ENCODE measurements at places on chromosomes 6 and 20. TPM values are rescaled to one million over a fixed set of nuclear protein-coding genes. Genes with fewer than 3 reads are reported as not detected.

Gene ULBP1
- total RNA-seq, result 0.12 TPM

Gene TUBB
- total RNA-seq, result 288 TPM

GRCh38 chr20:52291109-52291508 is 99.5 kb upstream of the ZFP64 start:
- no peaks in the 10 kb centered on the region for H3K4me1 ChIP-seq
- no peak overlapping the region for H3K27ac ChIP-seq
- no peaks in the 10 kb centered on the region for H3K36me3 ChIP-seq

DNA sequence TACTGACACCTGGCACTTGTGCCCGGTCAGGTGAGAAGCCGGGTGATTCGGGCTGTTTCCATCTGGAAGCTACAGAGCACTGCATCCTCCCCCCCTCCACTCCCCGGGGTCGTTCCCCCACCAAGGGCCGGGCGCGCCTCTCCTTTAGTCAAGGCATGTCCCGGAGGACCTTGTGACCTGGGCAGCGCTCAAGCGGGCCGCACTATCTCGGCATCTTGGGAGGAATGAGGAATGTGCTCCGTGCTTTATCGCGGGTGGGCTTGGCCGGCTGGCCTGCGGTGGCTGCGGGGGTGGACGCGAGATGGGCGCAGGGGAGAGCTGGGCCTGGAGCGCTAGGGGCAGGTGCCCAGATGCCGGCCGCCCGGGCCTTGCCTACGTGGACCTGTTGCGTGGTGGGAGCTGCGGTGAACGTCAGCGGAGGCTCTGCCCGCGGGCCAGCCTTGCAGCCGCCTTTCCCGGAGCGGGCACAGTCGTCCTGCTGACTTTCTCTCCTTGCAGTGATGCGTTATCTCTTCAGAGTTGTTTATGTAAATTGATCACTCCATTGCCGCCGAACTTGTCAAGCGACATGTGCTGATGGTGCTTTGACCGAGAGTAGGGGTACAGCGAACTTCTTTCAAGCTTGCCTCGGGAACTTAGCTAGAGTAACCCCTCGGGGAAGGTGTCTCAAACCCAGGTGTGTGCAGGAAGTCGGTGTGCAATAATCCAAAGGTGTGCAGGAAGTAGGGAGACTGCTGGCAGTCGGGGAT is 1.1 kb downstream of the LRRC1 start:
- no peak overlapping the region for H3K27ac ChIP-seq
- no peaks in the 10 kb centered on the region for H3K36me3 ChIP-seq
- DNase-seq, result peak; percentile 53
- peak overlapping the region; percentile 86 for H3K4me3 ChIP-seq
- no peaks in the 10 kb centered on the region for H3K27me3 ChIP-seq

GRCh38 chr6:134422426-134423231 is 104.7 kb upstream of the SGK1 start:
- H3K4me3 ChIP-seq, result no peak overlapping the region
- H3K4me1 ChIP-seq, result no peaks in the 10 kb centered on the region
- no peak overlapping the region for H3K27ac ChIP-seq
- no peaks in the 10 kb centered on the region for H3K27me3 ChIP-seq
- no peaks in the 10 kb centered on the region for H3K36me3 ChIP-seq
- no peak for DNase-seq

DNA sequence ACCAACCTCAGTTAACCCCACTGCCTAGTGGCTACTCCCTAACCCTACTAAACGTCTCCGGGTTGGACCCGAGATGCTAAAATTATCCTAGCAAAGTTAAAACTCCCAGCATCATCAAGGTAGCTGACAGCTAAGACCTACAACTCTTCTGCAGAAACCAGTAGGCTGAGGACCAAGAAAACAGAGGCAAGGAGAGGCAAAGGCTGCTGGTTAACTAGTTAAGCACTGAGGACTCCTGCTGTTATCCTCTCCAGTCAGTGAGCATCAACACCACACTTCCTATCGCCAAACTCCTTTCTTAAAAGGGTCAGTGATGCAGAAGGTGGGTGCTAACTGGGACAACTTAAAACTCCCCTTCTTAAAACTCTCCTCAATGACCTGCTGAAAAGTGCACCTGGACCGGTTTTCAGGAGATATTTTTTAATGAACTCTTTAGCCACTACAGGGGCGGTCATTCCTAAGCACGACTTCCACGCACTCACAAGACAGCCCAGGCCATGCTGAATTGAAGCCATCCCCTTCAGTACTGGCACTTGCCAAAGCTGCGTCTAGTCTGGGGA is 1.7 kb downstream of the TRERF1 start:
- peaks cover 42% of the 10 kb centered on the region for H3K27me3 ChIP-seq
- H3K27ac ChIP-seq, result no peak overlapping the region
- H3K4me3 ChIP-seq, result no peak overlapping the region
- peaks cover 32% of the 10 kb centered on the region for H3K4me1 ChIP-seq
- DNase-seq, result no peak
- H3K36me3 ChIP-seq, result no peaks in the 10 kb centered on the region

- no peak overlapping the region for H3K27ac ChIP-seq
- H3K4me1 ChIP-seq, result no peaks in the 10 kb centered on the region
- no peaks in the 10 kb centered on the region for H3K36me3 ChIP-seq
- H3K4me3 ChIP-seq, result no peak overlapping the region
- no peak for DNase-seq
Observed at GRCh38 chr6:156543431-156543830, 233.7 kb upstream of the ARID1B start.

DNA sequence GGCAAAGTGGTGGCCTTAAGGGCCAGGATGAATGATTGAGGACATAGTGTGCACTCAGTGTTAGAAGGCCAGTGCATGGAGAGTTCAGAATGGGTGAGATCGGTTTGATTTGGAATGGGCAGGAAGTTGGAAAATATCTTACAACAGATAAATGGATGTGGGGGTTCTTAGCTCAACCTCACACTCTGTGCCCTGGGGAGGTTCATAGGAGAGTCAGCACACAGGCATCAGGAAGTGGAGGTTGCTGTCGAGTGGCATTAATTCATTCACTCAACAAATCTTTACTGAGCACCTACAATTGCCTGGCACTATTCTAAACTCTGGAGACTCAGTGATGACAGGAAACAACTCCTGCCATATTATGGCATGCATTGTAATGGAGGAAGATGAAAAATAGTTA is 313.7 kb upstream of the SUPT3H start:
- no peak for DNase-seq
- no peaks in the 10 kb centered on the region for H3K36me3 ChIP-seq
- H3K4me1 ChIP-seq, result peaks cover 16% of the 10 kb centered on the region
- H3K27ac ChIP-seq, result no peak overlapping the region
- no peak overlapping the region for H3K4me3 ChIP-seq

Gene PAK5
- not detected for total RNA-seq

Gene GSTA1
- total RNA-seq, result not detected

Gene NOTCH4
- total RNA-seq, result 10.3 TPM

DNA sequence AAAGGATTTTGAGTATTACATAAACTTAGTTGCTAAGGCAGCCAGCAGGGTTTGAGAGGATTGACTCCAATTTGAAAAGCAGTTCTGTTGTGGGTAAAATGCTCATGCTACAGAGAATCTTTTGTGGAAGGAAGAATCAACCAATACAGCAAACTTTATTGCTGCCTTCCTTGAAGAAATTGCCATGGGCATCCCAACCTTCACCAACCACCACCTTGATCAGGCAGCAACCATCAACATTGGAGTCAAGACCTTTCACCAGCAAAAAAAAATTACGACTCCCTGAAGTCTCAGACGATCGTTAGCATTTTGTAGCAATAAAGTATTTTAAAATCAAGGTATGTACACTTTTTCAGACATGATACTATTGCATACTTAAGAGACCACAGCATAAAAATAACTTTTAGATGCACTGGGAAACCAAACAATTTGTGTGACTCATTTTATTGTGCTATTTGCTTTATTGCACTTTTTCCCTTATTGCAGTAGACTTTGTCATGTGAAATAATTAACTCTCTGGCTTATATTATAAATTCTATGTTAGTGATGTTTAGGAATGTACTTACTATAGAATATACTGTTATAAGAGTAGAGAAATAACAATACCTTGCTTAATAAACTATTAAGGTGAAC is 390.8 kb downstream of the CDKAL1 start:
- no peak overlapping the region for H3K4me3 ChIP-seq
- no peak for DNase-seq
- no peaks in the 10 kb centered on the region for H3K36me3 ChIP-seq
- H3K27me3 ChIP-seq, result no peaks in the 10 kb centered on the region
- H3K4me1 ChIP-seq, result no peaks in the 10 kb centered on the region

GRCh38 chr6:111536910-111537527 is 54.0 kb upstream of the REV3L start:
- DNase-seq, result no peak
- H3K27me3 ChIP-seq, result no peaks in the 10 kb centered on the region
- no peak overlapping the region for H3K4me3 ChIP-seq
- H3K36me3 ChIP-seq, result no peaks in the 10 kb centered on the region

GRCh38 chr6:118872726-118873125 is 21.2 kb upstream of the ASF1A start:
- H3K27ac ChIP-seq, result no peak overlapping the region
- no peaks in the 10 kb centered on the region for H3K27me3 ChIP-seq
- no peaks in the 10 kb centered on the region for H3K4me1 ChIP-seq
- no peak overlapping the region for H3K4me3 ChIP-seq
- DNase-seq, result no peak

- H3K4me3 ChIP-seq, result no peak overlapping the region
- no peaks in the 10 kb centered on the region for H3K27me3 ChIP-seq
- no peak overlapping the region for H3K27ac ChIP-seq
- DNase-seq, result no peak
- no peaks in the 10 kb centered on the region for H3K36me3 ChIP-seq
Observed at GRCh38 chr6:16108419-16108818, 20.5 kb upstream of the MYLIP start.

GRCh38 chr6:89208551-89208950 is 8.6 kb downstream of the GABRR1 start:
- no peak overlapping the region for H3K27ac ChIP-seq
- no peak for DNase-seq
- H3K27me3 ChIP-seq, result no peaks in the 10 kb centered on the region
- no peaks in the 10 kb centered on the region for H3K4me1 ChIP-seq
- H3K36me3 ChIP-seq, result no peaks in the 10 kb centered on the region

GRCh38 chr20:10720565-10720964 is 46.8 kb upstream of the JAG1 start:
- no peaks in the 10 kb centered on the region for H3K36me3 ChIP-seq
- no peak overlapping the region for H3K4me3 ChIP-seq
- H3K27ac ChIP-seq, result no peak overlapping the region
- no peaks in the 10 kb centered on the region for H3K4me1 ChIP-seq
- H3K27me3 ChIP-seq, result no peaks in the 10 kb centered on the region

DNA sequence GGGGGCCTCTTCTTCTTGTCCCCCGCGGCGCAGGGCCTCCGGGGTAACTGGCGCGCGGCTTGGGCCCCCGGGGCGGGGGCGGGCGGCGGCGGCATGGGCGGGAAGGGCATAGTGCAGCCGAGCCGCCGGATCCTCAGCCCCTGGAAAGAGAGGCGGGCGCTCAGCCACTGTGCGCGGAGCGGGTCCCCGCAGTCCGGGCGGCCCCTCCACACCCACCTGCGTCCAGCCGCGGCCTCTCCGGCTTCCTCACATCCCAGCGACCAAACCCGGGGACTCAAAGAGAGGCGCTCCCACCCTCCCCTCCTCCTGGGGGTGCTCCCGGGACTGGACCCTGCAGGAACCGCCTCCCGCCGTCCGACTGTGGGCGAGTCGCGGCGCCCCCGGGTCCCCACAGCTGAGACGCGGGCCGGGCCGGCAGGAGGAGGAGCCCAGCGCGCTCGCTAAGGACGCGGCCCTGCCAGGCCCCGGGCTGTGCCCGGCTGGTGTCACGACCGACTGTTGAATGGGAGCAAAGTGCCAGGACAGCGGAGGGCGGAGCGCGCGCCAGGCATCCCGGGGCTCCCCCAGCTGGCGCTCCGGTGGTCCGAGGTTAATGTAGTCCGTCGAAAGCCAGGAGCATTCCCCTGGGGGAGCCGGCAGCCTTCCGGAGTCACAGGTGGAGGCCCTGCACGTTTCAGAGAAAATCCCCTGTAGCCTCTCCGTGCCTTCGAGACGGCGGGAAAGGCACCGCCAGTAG is at the start of gene PRR18:
PRR18 (minus strand) TSS at position 360 of the 736 bp plus-strand sequence; CDS start at position 110, 250 bp downstream.
- no peaks in the 10 kb centered on the region for H3K27me3 ChIP-seq

Gene GPR63
- 0.10 TPM for total RNA-seq

DNA sequence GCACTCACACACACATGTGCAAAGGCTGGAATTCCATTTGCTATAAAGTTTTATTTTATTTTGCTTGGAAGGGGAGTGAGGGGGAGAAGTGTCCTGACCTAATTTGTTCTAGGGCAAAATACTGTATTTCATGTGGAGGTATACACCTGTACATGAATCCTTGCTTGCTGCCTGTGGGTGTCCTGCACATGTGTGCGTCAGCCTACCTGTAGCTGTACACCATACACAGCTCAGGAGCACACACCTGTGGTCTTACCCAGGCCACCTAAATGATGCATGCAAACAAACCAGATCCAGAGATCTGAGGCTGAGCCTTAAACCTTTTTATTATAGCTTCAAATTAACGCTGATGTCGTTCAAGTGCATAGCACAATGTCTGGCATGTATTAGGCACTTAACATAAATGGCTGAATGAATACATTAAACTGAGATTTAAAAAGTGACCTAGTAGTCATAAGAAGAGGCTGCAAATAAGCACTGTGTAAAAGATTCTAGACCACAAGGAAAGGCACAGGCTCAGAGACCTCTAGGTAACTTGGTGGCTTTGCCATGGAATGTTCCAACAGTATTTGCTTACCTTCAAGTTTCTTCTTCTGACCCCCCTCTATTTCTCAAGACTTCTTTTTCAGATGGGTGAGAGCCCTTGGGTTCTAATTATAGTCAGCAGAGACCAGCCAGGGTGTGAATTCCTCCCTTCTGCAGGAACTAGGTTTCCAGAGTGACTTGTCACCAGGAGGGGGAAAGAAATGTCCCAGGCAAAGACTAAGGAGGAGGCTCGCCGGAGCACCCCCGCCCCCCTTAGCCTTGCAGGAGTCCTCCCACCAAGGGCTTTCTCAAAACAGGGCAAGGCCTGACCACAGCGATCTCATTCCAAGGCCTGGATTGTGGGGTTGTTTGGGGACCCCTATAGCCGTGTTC is 13.4 kb downstream of the FOXC1 start:
- H3K4me1 ChIP-seq, result peaks cover 40% of the 10 kb centered on the region
- no peak overlapping the region for H3K27ac ChIP-seq
- no peak for DNase-seq
- H3K4me3 ChIP-seq, result no peak overlapping the region
- peaks cover 46% of the 10 kb centered on the region for H3K27me3 ChIP-seq

DNA sequence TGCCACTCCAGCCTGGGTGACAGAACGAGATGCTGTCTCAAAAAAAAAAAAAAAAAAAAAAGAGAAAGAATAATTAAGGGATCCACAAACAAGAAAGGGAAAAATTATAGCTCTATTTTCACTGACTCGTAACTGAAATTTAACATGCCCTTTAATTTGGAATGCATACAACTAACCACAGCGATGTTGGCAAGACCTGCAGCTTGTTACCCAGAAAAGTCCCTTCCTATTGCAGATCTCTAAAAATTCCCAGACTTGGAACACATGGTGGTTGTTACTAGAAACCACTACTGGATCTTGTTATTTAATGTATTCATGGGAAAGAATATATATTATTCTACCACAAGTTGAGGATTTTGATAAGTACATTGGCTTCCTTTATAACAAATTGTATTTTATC is 27.8 kb upstream of the SMIM28 start:
- no peaks in the 10 kb centered on the region for H3K36me3 ChIP-seq
- no peak for DNase-seq
- H3K27me3 ChIP-seq, result peaks cover 4% of the 10 kb centered on the region

Gene EPPIN
- not detected for total RNA-seq

All from B cell (primary cell).